Fibroblast of skin of right biceps (primary cell): ENCODE measurements at places on chromosomes 4 and X.

GRCh38 chr4:123390846-123391456, 5.6 kb upstream of the SPRY1 start:
- peak; percentile 22 for DNase-seq

GRCh38 chr4:100836929-100837328, 319.1 kb upstream of the EMCN start:
- no peak for DNase-seq

GRCh38 chr4:8346838-8347605, 77.5 kb downstream of the HTRA3 start:
- no peak for DNase-seq

DNA sequence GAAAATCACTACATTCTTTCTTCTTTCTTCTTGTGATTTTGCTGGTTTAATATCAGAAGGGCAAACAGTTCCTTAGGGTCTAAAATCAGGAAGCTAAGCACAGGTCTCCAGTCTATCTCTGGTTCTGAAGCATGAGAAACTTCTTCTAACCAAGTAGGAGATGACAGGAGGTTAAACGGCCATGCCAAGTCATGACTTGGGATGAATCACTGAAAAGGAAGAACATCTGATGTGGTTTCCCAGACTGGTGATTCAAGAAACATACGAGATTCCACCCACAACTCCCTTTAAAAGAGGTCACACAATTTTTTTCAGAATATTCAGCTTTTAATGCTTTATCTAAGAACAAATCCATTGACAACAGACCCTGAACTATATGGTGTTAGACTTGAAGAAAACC, 684.0 kb upstream of the PRKX start:
- no peak for DNase-seq

- peak; percentile 74 for DNase-seq
Measured at GRCh38 chr4:139599594-139600374, 43.8 kb upstream of the SETD7 start.

DNA sequence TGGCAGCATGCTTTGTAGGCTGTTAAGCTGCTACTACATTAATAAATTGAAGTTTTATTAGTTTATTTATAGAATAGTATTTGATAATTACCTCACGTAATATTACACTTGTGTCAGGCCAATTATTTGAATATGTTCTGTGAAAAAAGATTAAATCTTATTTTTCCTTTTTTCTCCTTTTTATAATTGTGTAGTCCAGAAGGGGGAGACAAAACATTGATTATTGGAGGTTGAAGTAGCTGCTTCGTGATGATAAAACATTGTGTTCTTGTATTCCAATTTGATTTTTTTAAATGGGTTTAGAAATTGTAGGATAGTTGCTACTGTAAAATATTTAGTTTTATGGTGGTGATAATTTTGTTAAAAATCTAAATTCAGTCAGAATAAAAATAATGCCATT, 85.7 kb downstream of the DIAPH2 start:
- DNase-seq: peak; percentile 7

DNA sequence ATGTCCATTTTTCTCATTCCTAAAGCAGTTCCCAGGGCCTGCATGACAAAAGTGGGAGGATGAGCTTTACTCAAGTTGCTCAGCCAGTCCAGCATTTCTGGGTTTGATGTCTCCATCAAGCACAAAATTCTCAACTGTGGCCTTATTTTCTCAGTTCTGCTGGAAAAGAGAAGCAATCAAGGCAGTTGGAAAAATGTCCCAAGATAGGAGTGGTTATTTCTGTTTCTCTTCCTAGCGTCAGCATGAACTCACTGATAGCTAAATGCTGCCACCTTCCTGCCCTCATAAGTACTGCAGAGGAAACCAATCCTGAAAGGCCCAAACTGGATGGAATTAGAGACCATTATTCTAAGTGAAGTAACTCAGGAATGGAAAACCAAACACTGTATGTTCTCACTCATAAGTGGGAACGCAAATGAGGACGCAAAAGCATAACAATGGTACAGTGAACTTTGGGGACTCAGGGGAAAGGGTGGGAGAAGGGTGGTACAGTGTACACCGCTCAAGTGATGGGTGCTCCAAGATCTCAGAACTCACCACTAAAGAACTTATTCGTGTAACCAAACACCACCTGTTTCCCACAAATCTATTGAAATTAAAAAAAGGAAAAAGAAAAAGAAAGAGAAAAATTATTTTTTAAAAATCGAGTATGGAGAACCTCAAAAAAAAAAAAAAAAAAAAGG, 29.6 kb downstream of the ADH7 start:
- peak; percentile 75 for DNase-seq

DNA sequence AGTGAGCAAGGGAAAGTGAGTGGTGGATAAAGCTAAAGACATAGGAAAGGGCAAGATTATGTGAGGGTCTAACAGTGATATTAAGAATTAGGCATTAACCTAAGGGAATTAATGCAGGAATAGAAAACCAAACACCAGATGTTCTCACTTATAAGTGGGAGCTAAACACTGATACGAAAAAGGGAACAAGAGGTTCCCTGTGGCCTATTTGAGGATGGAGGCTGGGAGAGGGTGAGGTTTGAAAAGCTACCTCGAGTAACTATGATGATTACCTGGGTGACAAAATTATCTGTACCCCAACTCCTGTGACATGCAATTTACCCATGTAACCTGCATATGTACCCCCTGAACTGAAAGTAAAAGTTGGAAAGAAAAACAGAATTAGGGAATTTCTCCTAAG, 79.0 kb downstream of the ANXA3 start:
- no peak for DNase-seq

DNA sequence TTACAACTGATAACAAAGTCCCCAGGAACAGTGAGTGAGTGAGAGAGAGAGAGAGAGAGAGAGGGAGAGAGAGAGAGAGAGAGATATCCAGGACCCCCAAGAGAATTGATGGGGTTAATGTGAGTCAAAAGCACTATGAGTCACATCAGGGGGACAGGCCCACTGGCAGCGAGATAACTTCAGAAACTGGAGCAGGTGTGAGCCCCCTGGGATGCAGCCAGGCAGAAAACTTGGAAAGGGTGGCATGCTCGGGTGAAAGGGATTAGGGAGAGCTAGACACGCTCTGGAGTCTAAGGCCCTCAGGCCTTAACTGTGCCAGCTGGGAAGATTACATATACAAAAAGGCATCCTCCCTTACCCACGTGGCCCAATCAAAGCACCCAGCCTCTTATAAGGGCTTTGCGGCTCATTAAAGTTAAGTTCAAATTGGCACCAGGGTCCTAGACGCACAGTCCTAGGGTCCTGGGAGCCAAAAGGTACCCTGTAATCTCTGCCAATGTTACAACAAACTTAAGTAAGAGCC, 841 bp downstream of the ACOT9 start:
- peak; percentile 64 for DNase-seq

DNA sequence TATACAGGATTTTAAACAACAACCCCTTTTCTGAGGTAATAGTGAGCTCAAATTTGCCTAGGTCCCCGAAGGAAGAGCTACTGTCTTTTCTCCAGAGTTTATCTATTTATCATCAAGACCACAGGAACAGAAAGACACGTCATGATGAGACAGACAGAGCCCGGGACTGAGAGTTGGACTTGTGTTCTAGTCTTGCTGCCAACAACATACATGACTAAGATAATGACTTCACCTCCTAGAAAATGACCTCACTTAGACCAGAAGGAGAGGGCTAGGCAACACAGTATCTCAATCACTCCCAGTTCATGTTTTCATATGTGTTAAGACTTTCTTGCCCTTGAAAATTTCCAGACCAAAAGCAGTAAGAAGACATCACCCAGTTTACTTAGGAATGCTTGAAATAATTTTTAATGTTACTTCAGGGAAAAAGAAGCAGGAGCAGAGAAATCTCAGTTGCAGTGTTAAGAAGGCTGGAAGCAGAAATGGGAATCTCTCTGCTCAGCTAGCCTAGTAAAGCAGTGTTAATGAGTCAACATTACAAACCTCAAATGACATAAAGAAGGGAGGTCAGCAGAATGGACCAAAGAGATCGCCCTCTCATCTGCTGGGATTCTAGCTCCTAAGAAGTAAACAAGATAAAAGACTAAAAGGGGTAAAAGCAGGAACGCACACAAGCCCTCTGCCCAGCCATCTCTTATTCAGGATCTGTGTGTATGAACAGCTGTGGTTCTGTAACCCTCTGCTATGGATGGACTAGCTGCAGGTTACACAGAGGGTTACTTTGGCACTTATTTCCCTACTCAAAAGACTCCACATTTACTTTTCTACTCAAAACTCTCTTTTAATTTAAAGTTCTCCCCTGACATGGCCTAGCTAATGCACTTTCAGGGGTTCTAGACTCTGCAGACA, 24.8 kb downstream of the PDGFC start:
- DNase-seq: peak; percentile 99

GRCh38 chr4:98565681-98566301, 92.6 kb downstream of the TSPAN5 start:
- DNase-seq: no peak

- no peak for DNase-seq
Measured at GRCh38 chr4:124745985-124746801, 33.7 kb upstream of the ANKRD50 start.

- DNase-seq: no peak
Measured at GRCh38 chrX:96556886-96557285, 127.8 kb upstream of the DIAPH2 start.

DNA sequence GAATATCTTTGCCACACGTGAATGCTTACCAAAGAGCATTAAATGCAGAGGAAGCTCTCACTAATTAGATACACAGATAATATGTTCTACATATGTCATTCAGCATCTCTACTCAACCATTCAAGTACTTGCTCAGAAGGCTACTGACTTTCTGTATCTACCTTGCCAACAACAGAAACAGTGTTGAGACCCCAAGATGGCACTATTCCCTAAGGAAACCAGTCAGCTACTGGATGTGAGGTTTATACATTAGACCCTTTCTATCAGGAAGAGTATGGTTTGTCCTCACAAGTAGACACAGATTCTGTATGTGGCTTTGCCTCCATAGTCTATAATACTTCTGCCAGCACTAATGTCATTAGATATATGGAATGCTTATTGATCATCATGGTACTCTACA, 443.9 kb upstream of the INTU start:
- peak; percentile 40 for DNase-seq

- no peak for DNase-seq
Measured at GRCh38 chr4:147987252-147987651, 255.4 kb downstream of the ARHGAP10 start.

- DNase-seq: no peak
Measured at GRCh38 chr4:112855058-112855457, 194.4 kb upstream of the ANK2 start.

- DNase-seq: no peak
Measured at GRCh38 chr4:3860061-3860912, 94.1 kb downstream of the ADRA2C start.

DNA sequence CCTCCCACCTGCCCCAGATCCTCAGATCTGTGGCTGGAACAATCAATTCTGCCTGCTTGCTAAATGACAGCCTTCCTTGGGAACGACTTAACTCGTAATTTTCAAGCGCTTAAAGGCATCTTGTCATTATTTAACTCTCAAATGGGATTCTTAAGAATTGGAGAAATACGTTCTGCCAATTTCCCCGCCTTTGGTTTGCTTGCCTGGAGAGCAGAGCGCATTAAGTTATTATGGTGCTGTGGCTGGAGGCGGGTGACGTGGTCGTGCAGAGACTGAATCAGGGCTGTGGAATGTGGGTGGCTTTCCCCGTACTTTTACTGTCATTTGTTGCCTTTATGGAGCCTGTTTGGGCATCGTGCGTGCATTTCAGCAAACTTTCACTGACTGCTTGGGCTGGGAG, 78.9 kb upstream of the PSAPL1 start:
- DNase-seq: peak; percentile 79

DNA sequence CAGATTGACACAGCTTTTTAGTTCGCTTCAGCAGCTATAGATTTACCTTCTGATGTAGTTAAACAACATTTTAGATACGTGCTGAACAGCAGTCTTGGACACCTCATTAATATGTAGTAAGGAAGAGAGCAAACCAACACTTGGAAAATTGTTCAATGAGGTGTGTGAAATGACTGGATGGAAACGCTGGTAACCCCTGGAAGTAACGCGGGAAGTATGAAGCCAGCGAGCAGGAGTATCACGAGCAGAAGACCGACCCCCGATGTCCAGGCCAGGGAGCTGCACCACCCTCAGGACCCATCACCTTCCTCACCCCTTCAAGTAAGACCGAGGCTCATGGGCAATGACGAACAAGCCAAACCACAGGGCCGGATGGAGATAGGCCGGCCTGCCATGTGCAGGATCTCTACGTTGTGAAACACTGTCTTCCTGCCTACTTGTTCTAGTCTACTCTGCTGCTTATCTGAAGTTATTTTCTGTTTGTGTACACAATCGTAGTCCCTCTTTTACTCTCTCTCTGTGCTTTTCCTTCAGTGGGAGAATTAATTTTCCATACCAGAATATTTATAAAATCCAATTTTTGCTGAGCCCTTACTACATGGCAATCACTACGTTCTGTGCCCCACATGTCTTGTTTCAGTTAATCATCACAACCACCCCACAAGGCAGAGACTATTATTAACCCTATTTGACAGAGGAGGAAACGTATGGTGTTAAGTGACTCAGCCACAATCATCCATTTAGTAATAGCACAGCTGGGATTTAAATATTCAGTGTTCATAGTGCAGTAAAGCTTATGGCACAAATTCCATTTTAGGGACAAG, 221.7 kb downstream of the APBB2 start:
- DNase-seq: peak; percentile 85

DNA sequence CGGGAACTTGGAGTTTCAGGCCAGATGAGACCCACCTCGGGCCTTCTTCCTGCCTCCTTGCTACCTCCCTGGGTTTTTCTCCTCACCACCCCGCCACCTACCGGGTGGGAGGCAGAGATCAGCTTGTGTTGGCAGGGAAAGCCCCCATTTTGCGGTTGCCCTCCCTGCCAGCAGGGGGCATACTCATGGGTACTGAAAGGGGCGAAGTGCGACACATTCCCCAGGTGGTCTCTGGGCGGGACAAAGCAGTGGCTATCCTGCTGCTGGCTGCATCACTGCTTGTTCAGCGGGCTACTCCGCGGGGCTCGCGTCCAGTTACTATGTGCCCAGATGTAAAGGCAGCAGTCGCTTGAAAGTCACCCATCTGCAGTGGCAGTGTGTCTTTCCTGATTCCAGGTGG, 330.3 kb downstream of the PDHA2 start:
- DNase-seq: no peak

DNA sequence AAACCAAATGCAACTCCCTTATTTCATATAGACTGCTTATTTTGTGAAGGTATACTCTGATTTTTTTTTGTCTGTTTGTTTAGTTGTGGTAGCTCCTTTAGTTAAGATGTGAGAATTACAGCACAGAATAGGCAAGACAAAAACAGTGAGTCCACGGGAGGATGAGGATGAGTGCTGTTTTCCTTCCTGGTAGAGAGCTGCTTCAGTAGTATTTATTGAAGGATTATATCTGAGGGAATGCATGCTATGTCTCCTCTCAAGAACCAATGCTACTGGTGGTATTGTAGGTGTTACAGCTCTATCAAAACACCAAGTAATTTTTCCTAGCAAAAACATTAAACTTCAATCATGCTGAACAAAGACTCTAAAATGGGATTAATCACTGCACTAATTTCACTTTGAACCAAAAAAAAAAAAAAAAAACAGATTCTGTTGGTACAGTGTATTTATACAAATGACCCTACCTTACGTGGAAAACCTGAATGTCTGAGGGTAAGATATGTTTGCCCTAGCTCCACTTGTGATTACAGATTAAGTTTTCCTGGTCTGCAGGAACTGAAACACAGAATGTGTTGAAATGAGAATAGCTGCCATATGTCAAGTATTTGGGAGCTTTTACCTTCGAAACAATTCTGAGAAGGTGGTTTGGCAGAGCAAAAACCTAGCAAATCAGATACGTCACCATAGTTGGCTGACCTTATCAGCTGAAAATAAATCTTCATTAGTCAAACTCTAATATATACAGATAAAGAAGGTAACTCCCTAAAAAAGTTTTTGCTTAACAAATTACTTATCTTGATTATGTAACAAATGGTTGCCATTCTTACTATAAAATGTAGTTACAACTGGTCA, 40.3 kb downstream of the PPP3CA start:
- no peak for DNase-seq
